Activated naive CD4-positive, alpha-beta T cell (primary cell): ENCODE measurements at places on chromosomes 5 and 9.

GRCh38 chr5:6786786-6787495 lies 73.7 kb downstream of the TENT4A start:
- DNase-seq: no peak

- DNase-seq: no peak
These were observed 147.1 kb upstream of the PPP1R26 start for GRCh38 chr9:135332516-135332915.

DNA sequence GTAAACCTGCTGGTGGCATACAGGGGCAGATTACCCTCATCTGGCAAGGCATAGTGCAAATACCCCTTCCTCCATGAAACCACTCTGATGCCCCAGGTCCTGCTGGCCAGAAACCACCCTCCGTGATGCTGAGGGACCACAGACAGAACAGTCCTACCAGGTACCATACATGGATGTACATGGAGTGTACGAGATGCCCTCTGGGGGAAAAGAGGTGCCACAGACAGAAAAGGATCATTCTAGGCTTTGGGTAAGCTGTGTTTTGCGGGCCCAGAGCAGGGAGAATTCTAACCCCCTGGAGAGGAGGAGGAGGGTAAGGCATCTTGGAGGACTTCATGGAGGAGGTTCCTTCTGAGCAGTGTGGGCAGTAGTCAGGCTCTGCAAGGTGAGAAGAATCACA lies 68.3 kb downstream of the GABBR2 start:
- DNase-seq: no peak

- no peak for DNase-seq
These were observed 303.9 kb downstream of the TRIM32 start for GRCh38 chr9:116991051-116991450.

DNA sequence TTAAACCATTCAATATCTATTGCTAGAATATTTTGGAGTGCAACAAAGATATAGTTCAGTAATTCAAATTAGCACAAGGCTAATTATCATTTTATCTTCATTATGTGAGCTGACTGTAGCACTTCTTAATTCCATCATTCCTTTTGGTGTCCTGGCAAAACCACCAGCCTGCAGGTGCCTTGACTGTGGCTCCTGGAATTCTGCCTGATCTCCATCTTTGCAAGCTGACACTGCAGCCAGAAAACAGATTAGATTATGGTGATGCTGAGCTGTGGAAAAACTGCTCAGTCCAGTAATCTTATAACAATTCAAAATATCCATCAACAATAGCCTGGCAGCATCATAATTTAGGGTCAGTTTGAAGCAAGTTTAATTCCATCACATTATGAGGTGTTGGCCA lies 919.5 kb downstream of the DTWD2 start:
- DNase-seq: no peak

GRCh38 chr5:83396662-83397061 lies 74.9 kb upstream of the VCAN start:
- DNase-seq: no peak

GRCh38 chr5:177447611-177448243 lies 1.1 kb downstream of the PRR7 start:
- no peak for DNase-seq
